ENCODE measurements at places on chromosomes 5 and 9.

DNA sequence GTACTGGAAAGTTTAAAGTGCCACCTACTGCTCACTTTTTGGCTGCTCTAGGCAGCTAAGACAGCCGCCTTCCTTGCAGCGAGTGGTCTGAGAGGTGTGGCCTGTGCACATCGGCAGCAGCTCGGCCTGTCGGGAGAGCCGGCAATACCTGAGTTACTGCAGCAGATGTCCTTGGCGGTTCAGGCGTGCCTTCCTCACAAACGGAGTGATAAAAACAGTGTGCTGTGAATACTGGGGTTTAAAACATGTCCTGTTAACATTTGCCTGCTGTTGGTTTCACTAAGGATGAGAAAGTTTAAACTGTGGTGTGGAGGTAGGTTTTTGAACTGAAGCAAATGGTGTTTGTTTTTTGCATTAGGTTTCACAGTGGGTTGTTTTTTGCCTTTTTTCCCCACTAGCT lies 12.9 kb downstream of the TRAF2 start:
- no peak for DNase-seq

DNA sequence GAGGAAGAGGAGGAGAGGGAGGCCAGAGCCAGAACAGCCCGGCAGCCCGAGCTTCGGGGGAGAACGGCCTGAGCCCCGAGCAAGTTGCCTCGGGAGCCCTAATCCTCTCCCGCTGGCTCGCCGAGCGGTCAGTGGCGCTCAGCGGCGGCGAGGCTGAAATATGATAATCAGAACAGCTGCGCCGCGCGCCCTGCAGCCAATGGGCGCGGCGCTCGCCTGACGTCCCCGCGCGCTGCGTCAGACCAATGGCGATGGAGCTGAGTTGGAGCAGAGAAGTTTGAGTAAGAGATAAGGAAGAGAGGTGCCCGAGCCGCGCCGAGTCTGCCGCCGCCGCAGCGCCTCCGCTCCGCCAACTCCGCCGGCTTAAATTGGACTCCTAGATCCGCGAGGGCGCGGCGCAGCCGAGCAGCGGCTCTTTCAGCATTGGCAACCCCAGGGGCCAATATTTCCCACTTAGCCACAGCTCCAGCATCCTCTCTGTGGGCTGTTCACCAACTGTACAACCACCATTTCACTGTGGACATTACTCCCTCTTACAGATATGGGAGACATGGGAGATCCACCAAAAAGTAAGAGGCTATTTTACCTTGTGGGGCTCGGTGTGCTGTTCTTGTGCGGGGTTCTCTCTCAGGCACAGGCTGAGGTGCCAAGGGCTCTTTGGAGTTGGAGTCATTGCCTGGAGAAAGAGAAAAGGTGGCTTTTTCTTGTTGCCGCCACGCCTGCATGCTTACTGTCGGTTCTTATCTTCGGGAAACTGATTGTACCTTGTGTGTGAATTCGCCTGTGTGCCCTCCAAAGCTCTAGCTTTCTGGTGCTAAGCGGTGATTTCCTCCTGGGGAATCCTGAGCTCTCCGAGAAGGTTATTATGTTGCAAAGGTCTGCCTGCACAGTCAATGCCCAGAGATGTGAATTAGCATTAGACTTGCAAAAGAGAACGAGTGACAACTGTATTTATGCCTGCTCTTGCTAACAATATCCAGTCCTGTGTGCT lies at the start of gene ISL1:
ISL1 (plus strand) TSS at position 318 of the 991 bp plus-strand sequence; CDS start at position 542, 224 bp downstream.
- peak; percentile 95 for DNase-seq

- DNase-seq: no peak
These were observed 14.4 kb downstream of the SH3PXD2B start for GRCh38 chr5:172439785-172440477.

GRCh38 chr5:137220523-137220927 lies 278.6 kb downstream of the SPOCK1 start:
- peak; percentile 63 for DNase-seq

GRCh38 chr5:96854067-96854466 lies 22.2 kb upstream of the ERAP2 start:
- no peak for DNase-seq

DNA sequence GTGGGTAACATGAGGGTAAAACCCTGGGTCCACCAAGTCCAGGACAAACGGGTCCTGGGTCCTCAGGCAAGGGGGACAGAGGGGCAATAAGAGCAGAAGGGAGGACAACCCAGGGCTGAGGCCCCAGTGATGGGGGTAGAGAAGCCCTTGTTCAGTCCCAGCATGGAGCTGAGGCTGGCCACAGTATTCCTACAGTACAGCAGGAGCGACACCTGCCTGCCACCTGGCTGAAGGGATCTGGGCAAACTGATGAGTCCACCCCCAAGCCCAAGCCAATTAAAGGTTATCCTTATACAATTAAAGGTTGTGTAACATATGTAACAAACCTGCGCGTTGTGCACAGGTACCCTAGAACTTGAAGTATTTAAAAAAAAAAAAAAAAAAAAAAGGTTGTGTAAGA lies 97.7 kb upstream of the LRRTM2 start:
- DNase-seq: no peak

DNA sequence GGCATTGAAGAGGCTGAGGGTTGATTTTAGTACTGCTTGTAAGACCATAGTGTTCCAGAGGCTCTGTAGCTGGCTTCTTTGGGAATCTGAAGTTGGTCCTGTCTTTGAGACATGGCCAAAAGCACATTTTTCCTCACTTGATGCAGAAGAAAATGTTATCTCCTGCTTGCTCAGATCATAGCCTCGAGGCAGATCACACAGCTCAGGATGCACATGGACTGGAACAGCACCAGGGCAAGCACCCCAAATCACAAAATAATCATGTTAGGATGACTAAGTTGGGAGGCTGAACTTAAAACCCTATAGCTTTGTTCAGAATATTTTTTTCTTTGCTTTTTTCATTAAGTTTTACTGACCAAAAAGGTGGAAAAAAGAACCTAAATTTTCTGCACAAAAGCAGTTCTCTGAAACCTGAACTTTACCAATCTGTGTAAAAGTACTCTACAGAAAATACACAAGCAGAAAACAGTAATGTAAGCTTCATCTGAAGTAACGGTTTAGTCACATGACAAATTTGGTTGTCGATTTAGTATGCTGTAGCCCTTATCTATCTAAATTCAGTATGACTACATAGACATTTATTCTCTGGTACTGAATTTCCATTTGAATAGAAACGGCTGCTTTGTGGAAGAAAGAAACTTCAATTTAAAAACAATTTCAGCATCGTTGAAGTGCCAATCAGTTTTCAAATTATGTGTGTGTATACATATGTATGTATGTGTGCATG lies 3.4 kb downstream of the KLHL9 start:
- DNase-seq: no peak

- no peak for DNase-seq
These were observed 93.9 kb downstream of the SLC25A46 start for GRCh38 chr5:110832683-110833082.

- DNase-seq: no peak
These were observed 146.5 kb upstream of the CDH6 start for GRCh38 chr5:31047007-31047406.

- DNase-seq: peak; percentile 76
These were observed 112.7 kb upstream of the CLINT1 start for GRCh38 chr5:157971571-157972216.

- no peak for DNase-seq
These were observed 14.1 kb downstream of the LCN10 start for GRCh38 chr9:136728548-136729123.

DNA sequence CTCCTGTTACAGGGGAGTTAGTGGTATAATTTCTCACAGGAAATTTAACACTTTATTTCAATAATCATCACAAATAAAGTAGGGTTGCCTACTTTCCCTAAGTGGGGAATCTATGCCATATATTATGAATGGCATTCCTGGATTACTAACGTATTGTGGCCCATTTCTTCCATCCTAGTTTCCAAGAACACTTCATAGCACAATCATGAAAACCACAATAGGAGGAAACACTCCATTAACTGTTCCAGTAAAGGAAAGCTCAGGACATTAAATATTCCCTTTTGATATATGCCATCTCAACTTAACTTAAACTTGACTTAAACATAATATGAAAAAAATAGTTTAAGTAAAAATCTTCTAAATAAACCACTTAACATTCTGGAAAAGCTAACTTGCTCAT lies 2.1 kb downstream of the CPLANE1 start:
- no peak for DNase-seq

GRCh38 chr5:122259995-122260394 lies 52.0 kb upstream of the SNCAIP start:
- no peak for DNase-seq

GRCh38 chr9:23803216-23803615 lies 22.8 kb downstream of the ELAVL2 start:
- no peak for DNase-seq

DNA sequence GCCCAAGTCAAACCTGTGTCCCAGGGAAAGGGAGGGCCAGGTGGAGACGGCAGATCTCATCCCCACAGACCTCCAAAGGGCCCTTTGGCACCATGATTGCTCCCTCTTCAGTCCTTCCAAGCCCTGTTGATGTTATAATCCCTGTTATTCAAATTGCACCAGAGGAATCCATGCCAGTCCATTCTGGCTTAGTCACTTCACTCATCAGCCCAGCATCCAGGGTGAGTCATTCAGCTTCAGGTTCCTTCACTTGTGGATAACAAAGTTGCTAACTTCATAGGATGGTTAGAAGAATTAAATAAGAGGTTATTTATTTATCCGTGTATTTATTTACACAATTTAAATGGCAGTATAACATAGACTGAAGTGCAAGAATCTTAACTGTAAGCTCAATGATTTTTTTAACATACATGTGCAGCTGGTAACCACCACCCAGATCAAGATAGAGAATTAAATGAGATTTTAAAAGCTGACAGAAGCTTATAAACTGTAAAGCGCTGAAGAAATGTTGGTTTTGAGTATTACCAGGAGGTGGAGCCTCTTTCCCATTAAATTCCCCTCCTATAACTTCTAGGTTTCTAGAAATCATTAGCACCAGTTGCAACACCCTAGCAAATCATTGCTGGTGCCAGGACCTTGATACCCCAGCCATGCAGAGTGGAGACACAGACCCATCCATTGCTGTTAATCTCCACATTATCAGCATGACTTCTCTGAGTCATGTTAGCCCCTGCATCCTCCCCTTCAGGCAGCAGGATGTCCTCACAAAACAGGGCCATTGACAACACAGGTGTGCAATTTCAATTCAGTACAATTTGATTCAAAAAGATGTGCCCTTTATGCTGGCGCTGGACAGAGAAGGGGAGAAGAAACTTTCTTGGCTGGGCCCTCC lies 77.4 kb downstream of the SEC61B start:
- peak; percentile 21 for DNase-seq

DNA sequence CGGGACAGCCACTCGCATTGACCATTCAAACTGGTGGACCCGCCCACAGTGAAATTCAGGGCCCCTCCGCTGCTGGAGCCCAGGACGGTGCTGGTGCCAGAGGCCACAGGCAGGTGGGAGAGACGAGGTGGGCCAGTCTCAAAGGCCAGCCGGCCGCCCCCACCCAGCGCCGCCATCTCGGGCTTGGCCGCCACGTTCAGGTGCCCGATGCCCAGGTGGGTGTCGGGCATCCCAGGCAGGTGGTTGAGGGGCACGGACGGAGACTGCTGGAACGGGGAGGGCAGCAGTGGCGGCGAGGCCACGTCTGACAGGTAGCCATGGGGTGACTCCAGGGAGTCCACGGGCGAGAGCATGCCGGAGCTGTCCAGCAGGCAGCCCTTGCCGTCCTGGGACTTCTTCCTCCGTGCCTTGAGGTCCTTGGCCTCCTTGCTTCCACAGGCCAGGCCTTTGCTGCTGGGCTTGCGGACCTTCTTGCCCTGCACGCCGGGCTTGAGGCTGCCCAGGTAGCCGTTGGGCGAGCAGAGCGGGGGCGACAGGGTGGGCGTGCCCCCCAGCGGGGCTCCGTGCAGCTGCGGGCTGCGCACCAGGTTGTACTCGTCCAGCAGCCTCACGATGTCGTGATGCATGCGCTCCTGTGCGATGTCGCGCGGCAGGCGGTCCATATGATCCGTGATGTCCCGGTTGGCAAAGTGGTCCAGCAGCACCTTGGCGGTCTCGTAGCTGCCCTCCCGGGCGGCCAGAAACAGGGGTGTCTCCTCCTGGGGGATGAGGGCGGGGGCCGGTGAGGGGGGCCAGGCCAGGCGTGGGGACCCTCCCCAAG lies 14.2 kb upstream of the SEC16A start:
- DNase-seq: no peak

DNA sequence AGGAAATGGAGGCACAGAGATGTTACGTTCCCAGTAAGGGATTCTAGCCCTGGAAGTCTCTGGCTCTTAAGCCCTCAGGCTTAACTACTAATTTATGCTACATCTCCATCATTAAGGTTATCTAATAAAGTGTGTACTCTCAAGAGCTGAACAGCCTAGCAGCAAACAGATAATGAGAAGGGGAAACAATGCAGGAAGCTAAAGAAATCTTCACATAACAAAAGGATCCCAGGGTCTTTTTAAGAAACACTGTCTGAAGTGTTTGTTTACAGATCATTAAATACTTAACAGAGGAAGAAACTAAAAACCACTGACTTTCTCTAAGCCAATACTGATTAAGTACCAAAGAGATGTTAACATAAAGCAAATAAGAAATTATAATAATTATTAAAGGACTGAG lies 129.0 kb downstream of the PAPPA start:
- DNase-seq: no peak

GRCh38 chr5:2508514-2508913 lies 243.0 kb downstream of the IRX2 start:
- DNase-seq: no peak

DNA sequence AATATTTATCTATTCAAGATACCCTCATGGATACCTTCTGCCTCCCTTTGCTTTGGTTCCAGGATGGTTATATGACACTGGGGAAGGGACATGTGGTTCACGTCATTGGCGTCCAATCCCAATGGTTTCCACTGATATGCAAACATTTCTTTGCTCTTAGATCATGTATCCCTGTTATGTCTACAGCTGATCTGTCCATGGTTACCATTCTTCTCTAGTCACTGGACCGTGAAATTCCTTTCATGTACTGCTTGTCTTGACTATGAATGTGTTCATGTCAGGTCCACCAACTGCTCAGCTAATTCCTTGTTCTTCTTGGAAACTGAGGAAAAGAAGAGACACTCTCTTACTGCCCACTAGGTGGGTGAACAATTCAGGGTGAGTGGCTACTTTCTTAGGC lies 391.1 kb upstream of the ZNF608 start:
- peak; percentile 74 for DNase-seq

- DNase-seq: no peak
These were observed 78.2 kb downstream of the DOCK8 start for GRCh38 chr9:292915-293314.

DNA sequence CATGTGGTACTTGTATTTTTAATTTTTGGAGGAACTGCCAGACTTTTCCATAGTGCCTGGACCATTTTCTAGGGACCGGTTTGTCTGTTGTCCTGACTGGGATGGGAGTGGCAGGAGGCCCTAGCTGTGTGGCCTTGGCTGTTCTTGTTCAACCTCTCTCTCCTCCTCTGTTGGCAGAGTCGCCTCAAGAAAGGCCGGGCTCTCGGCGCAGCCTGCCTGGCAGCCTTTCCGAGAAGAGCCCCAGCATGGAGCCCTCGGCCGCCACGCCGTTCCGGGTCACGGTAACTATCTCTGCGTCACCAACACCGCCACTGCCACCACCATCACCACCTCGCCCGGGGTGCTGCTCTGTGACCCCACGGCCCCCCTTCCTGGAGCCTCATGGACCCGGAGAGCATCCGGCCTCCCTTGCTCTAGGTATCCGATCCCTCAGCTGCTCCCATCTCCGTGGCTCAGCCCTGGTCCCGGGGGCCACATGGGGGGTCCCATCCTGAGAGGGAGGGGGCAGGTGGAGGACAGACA lies 27.1 kb downstream of the DAB2IP start:
- no peak for DNase-seq

All from eye (tissue), 1 donor.